ENCODE measurements at places on chromosomes 4 and X.
A peak's percentile ranks its signal among the peaks of the same experiment; 100 is the strongest.

- no peak overlapping the region for H3K4me3 ChIP-seq
- DNase-seq = no peak
- no peak overlapping the region for H3K27ac ChIP-seq
- H3K36me3 ChIP-seq = no peaks in the 10 kb centered on the region
These were observed 121.6 kb upstream of the TRIM2 start for GRCh38 chr4:153082322-153083301.

GRCh38 chr4:9594948-9595347 lies 150.7 kb downstream of the DEFB131A start:
- no peaks in the 10 kb centered on the region for H3K4me1 ChIP-seq
- no peaks in the 10 kb centered on the region for H3K27me3 ChIP-seq
- H3K36me3 ChIP-seq = no peaks in the 10 kb centered on the region
- H3K4me3 ChIP-seq = no peak overlapping the region

DNA sequence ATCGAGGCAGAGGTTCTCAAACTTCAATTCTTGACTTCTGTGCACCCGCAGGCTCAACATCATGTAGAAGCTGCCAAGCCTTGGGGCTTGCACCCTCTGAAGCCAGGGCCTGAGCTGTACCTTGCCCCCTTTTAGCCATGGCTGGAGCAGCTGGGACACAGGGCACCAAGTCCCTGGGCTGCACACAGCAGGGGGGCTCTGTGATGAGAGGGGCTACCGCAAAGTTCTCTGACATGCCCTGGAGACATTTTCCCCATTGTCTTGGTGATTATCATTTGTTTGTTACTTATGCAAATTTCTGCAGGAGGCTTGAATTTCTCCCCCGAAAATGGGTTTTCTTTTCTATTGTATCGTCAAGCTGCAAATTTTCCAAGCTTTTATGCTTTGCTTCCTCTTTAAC lies 4.9 kb upstream of the MAGEB17 start:
- no peak overlapping the region for H3K27ac ChIP-seq
- DNase-seq = no peak
- no peaks in the 10 kb centered on the region for H3K27me3 ChIP-seq
- H3K36me3 ChIP-seq = no peaks in the 10 kb centered on the region
- no peak overlapping the region for H3K4me3 ChIP-seq
- no peaks in the 10 kb centered on the region for H3K4me1 ChIP-seq

- H3K4me3 ChIP-seq = no peak overlapping the region
- no peak for DNase-seq
- no peaks in the 10 kb centered on the region for H3K27me3 ChIP-seq
- H3K27ac ChIP-seq = no peak overlapping the region
- H3K36me3 ChIP-seq = no peaks in the 10 kb centered on the region
These were observed 28.8 kb downstream of the NKX6-1 start for GRCh38 chr4:84470204-84470785.

GRCh38 chr4:182142176-182143085 lies 100.8 kb upstream of the TENM3 start:
- DNase-seq = peak; percentile 50
- no peaks in the 10 kb centered on the region for H3K36me3 ChIP-seq

DNA sequence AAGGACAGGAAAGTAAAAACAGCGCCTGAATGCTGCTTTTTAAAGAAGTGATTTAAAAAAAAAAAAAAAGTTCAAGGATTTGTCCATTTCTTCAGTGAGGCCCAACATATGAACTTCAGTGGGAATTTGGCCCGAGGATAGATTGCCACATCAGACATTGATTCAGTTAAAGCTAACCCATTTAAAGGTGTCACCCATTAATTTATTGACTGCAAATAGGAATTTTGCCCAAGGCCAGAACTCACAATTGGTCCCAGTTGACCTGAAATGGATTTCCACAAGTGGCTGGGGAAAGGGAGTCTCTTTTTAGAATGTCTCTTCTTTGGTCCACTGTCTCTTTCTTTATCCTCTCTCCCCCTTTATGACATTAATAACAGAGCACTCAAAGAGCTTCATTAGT lies 86.5 kb upstream of the RPL34 start:
- H3K36me3 ChIP-seq = no peaks in the 10 kb centered on the region
- H3K27ac ChIP-seq = no peak overlapping the region
- H3K4me3 ChIP-seq = no peak overlapping the region
- H3K4me1 ChIP-seq = peaks cover 2% of the 10 kb centered on the region
- no peak for DNase-seq

GRCh38 chrX:130952266-130953043 lies 49.4 kb upstream of the ENOX2 start:
- DNase-seq = no peak
- H3K4me1 ChIP-seq = no peaks in the 10 kb centered on the region
- peaks cover 29% of the 10 kb centered on the region for H3K27me3 ChIP-seq
- H3K4me3 ChIP-seq = no peak overlapping the region
- H3K36me3 ChIP-seq = no peaks in the 10 kb centered on the region
- H3K27ac ChIP-seq = no peak overlapping the region
